Effector memory CD4-positive, alpha-beta T cell (primary cell): ENCODE measurements at places on chromosomes 2 and 18.

GRCh38 chr18:78305789-78306188, 673.8 kb upstream of the SALL3 start:
- DNase-seq: no peak

DNA sequence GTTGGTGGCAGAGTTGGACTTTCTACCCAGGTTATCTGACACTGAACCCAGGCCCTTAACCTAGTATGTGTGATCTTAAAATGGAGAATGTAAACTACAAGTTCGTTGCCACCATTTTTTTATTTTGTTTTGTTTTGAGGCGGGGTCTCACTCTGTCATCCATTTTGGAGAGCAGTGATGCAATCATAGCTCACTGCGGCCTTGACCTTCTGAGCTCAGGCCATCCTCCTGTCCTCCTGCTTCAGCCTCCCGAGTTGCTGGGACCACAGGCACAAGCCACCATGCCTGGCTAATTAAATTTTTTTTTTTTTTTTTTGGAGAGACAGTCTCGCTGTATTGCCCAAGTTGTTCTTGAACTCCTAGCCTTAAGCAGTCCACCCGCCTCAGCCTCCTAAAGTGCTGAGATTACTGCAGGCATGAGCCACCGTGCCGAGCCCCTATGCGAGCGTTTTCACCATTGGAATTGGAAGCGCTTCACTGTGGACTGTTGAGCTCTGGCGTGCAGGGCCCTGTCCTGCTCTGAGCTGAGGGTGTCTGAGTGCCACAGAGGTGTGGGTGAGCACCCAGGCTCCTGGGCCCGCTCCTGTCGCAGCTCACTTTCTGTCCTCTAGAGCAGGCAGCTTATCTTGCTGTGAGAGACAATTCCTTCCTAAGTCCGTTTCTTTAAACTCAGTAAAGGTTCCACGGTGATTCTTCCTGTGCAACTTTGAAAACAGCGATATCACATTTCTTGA, 186.9 kb downstream of the LDLRAD4 start:
- DNase-seq: no peak

DNA sequence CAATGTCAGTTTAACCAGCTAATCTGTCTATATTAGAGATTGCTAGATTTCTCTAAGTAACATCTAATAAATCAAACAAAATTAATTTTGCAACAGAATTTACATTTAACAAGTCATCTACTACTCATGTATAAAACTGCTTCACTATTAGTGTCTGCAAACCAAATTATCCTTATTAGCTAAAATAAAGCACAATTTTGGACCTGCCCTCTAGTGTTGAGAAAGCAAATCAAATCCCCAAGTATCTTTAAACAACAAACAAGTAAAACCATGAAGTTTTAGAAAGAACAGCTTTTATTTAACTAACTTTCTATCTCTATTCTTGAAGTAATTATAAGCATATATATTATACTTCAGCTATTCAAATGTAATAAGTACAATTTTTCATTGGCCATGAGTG, 113.1 kb upstream of the SP3 start:
- DNase-seq: no peak

GRCh38 chr2:237235383-237236095, 149.8 kb downstream of the COPS8 start:
- no peak for DNase-seq

DNA sequence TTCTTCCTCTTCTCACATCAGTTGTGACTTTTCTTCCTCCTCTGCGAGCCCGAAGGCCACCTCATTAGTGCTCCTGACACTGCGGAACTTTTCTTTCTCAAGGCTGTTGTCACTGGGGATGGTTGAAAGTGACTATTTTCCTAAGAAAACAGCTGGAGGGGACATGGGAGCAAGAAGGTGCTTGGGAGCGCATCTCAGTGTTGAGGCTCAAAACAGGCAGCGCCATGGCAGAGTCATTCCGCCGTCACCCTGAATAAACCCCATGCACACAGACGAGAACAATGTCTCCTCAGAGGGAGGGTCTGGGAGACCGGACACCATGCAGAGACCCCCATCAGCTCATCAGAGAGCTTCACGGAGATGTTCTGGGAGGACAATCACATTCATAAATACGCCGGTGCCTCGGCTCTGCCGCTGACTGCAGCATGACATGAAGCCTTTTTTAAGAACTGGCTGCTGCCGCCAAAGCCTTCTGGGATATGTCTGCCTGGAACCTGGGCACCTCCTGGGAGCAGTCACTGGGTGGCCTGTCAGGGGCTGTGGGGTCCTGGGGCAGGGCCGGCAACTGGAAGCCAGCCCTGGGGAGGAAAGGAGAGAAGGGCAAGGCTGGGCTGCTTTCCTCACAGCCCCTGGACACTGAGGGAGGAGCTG, 19.2 kb downstream of the ATOH8 start:
- DNase-seq: no peak

GRCh38 chr2:71720283-71720560, 266.9 kb downstream of the DYSF start:
- DNase-seq: no peak

DNA sequence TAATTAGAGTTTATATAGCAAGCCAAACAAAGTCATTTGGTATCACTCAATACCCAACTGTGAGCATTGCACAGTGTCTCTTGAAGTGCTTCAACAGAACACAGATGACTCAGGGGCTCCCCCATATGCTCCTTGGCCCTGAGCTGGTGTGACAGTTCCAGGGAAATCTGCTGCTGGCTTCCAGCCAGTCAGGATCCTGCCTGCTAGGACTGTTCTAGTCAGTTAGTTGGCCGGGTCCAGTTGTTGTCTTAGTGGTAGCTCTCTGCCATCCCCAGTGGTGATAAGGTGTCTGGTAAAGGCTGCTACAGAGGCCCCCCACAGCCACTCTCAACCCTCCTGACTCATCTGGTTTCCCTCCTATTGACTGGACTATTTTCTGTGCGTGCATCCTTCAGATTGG, 100.3 kb downstream of the IRS1 start:
- no peak for DNase-seq

GRCh38 chr2:134457765-134458472, 204.0 kb downstream of the MGAT5 start:
- no peak for DNase-seq

- DNase-seq: no peak
Measured at GRCh38 chr2:120793682-120794403, 58.2 kb downstream of the GLI2 start.

DNA sequence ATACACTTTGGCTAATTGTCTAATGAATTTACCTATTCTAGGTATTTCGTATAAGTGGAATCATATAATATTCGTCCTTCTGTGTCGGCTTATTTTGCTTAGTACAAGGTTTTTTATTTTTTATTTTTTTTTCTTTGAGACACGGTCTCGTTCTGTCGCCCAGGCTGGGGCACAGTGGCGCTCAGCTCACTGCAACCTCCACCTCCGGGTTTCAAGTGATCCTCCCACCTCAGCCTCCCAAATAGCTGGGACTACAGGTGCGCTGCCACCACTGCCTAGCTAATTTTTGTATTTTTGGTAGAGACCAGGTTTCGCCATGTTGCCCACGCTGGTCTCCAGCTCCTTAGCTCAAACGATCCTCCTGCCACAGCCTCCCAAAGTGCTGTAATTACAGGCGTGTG, 38.2 kb downstream of the PCBP1 start:
- no peak for DNase-seq

- no peak for DNase-seq
Measured at GRCh38 chr2:238247002-238247822, 7.4 kb upstream of the HES6 start.

DNA sequence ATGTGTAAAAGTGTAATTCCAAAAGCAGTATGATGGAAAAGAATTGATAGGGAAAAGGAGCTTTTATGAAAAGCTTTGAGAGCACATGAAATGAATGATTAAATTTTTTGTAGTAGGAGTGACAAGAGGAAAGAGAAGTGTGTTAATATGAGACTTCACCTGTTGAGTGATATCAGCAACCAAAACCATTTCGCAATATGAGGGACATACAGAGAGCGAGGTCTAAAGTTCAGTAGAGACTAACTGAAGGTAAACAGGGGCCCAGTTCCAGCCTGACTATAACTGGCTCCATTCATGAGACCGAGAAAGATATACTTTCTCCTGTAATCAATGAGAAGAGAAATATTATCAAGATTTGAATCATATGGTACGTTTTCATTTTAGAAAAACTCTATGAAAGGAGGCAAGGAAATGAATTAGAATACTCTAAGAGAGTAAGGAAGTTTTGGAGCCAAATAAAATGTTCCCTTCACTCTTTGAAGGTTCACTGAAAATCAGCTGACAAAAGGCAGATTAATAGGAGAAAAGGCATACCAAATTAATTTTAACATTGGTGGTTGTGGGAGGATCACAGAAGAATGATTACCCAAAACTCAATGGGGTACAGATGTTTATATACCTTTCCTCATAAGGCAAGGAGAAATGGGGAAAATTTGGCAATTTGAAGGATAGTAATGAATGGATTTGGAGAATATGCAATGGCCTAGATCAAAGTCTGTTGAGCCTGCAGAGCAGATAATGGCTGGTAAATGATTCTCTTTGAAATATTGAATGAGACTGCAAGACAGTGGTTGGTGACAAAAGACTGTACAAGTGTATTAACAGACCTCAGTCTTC, 932.2 kb downstream of the TDRD15 start:
- no peak for DNase-seq

GRCh38 chr18:10518595-10519255, 7.1 kb upstream of the NAPG start:
- DNase-seq: no peak

DNA sequence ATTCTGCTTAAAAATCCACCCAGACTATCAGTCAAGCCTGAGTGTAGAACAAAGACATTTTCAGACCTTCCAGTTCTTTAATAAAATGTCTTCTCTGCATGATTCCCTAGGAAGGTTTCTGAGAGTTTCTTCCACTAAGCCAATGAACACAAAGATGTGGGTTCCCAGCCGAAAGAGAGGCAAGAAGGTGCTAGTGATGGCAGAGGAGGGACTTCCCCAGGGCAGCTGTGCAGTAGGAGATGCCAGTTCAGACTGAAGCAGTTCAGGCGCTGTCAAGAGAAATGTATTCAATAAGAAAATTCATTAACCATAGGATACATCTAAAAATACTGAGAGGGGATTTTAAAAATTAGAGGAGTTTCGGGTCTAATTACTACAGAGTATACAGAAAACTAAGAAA, 83.3 kb downstream of the RND3 start:
- no peak for DNase-seq

GRCh38 chr2:48910961-48911360, 155.4 kb upstream of the LHCGR start:
- no peak for DNase-seq

GRCh38 chr18:21184396-21184996, 57.5 kb upstream of the GREB1L start:
- no peak for DNase-seq

DNA sequence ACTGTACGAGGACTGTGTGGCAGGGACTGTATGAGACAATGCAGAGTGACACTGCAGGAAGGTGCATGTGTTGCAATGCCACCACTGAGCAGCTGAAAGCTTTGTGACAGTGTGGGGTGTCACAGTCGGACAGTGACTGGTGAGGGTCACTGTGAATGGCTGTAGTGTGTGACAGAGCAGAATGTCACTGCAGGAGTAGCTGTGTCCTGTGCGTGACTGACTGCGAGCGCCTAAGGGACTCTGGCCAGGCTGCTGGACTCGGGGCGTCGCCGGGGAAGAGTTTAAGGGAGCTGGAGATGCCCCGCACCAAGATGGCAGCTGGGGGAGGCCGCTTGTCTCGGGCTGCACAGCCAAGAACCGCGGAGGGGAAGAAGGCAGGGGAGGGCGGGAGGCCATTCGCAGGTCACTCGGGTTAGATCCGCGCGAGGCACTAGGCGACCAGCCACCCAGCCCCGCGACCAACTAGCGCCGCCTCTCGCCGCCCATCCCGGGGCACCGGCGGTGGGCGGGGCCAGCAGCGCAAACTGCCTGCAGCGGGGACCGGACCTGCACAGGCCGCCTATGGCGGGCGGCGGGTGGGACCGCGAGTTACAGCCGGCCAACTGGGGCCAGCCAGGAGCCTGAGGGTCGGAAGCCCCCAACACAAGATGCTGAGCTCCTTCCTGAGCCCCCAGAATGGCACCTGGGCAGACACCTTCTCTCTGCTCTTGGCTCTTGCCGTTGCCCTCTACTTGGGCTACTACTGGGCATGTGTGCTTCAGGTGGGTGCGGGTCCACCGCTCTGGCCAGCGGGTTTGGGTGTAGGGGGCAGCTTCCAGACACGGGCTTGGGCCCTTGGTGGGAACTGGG, at the start of gene ABHD1:
Gene ABHD1 (plus strand): TSS at position 514 of the 849 bp plus-strand sequence. CDS start 134 bp downstream, at position 648.
- peak; percentile 68 for DNase-seq

GRCh38 chr2:217555081-217555876, 447.5 kb downstream of the TNS1 start:
- no peak for DNase-seq

DNA sequence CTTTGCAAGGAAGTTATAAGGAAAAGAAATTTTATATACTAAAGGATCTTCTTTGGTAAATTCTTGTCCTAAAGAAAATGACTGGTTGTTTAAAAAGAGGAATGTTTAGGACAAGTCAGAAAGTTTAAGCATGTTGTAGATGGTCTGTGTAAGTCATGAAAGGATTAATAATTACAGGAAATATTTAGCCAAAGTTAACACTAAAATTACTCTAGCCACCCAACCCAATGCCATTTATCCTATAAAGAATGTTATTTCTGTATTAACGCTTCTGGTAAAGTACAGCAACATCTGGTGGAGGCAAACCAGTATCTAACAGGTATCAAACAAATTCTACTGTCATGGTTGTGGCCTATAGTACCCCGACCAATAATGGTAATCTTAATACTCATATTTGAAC, 546.9 kb upstream of the PKDCC start:
- DNase-seq: no peak

DNA sequence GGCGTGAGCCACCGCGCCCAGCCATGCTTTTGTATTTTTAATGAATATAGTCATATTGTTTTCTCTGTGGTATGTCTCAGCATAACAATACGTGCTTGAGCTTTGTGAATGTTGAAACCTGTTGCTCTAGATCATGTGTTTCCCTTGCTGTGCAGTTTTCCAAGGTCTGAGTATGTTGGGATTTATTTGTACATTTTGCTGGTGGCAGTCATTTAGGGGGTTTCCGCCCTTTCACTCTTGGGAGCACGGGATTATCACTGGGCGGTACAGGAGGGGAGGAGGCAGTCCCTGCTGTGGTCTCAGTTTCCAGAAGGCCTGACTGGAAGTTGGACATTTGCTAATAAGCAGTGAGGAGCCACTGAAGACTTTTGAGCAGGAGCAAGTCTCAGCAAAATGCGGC, 24.9 kb upstream of the CATIP start:
- no peak for DNase-seq

DNA sequence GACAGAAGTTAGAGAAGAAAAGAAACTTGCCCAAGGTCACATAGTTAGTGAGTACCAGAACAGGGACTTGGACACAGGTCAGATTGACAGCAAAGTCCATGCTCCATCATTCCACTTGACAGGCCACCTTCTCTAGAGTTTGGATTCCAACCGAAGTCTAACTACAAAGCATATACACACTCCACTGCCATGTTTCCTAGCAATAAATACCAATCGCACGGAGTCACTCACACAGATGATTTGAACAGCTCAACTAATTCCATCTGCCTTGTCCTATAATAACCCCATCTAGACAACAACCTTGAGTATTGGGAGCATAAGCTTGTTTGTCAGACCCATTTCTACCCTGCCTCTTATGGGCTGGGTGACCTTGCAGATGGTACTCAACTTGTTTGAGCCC, 334.6 kb upstream of the MGAT5 start:
- DNase-seq: no peak

- DNase-seq: no peak
Measured at GRCh38 chr2:67054728-67055127, 342.4 kb upstream of the ETAA1 start.

- no peak for DNase-seq
Measured at GRCh38 chr2:62717503-62718081, 12.1 kb downstream of the EHBP1 start.

GRCh38 chr2:29923110-29923721, 1.8 kb upstream of the ALK start:
- DNase-seq: no peak
